ENCODE measurements at places on chromosomes 13 and 19.

GRCh38 chr13:113934576-113934975 lies 39.3 kb downstream of the C13orf46 start:
- no peak for DNase-seq

DNA sequence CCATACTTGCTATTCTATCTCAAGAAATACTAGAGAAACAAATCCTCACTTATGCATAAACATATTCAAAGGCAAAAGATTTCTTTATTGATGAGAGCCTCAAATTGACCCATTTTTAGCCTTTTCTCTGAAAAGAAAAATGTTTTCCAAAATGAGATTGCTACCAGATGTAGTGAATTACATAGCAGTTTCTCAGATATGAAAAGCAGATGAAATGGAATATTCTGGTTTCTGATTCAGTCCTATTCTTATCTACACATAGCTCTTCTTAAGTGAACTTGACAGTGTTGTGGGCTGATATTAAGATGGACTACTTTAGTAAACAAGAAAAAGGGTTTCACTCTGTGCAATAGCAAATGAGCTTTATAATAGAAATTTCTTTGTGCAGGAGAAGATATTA lies 183.5 kb downstream of the DNAJC15 start:
- DNase-seq = no peak

GRCh38 chr13:96925477-96925876 lies 68.8 kb downstream of the OXGR1 start:
- no peak for DNase-seq

DNA sequence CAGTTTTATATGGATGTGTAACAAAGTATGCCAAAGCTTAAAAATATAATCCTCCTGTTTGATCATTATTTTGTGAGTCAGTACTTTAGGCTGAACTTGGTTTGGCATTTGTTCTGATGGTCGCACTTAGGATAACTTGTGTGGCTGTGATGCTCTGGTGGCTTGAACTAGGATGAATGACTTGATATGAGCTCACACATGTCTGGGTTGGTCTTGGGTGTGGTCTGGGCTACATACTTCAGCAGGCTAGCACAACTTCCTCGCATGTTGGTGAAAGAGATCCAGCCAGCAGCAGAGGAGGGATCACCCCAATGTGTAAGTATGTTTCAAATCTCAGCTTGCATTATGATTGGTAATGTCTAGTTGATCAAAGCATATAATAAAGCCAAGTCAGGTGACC lies 969.1 kb upstream of the PCDH9 start:
- DNase-seq = no peak

DNA sequence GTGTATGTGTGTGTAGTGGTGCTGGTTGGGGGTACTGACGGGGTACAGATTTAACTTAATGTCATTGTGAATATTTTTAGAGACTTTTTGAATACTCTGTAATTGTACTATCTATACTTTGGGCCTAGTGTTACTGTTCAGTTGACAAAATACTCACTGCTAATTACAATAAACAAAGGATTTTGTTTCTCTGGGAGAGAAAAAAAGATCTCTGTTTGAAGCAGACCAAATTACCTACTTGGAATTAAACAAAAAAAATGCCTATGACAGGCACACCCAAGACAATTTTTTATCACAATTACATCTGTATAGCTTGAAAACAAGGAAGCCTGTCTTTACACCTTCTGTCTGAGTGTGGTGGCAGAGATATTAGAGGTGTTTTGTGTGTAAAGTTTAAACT lies 45.1 kb downstream of the OLFM4 start:
- no peak for DNase-seq

DNA sequence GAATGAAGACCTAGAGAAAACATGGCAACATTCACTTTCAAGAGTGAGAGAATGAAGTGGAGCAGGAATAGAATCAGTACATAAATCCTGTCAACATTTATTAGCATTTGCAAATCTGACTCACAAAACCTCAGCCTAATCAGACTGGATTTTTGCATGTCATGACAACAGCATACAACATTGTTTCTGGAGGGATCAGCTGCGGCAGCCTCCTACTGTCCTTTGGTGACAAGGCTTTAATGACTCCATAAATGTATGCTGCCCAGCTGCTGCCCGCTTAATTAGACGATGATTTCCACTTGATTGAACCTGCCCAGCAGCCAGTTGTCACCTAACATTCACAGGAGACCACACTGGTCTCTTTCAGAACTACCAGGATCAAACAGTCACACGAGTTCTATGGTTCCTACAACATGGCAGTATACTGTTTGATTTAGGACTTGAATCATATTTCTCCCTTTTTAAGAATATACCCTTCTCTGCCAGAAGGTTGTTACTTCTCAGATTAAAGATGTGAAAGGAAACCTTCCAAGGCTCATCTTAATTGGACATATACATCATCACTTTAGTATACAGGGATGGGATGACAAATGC lies 9.3 kb downstream of the EBPL start:
- DNase-seq = no peak

- peak; percentile 73 for DNase-seq
These were observed 514 bp upstream of the MCEMP1 start for GRCh38 chr19:7676376-7676775.

- DNase-seq = no peak
These were observed 35.4 kb downstream of the ARHGAP35 start for GRCh38 chr19:46896076-46896794.

- DNase-seq = no peak
These were observed 74.9 kb downstream of the ALOX5AP start for GRCh38 chr13:30810261-30810701.

DNA sequence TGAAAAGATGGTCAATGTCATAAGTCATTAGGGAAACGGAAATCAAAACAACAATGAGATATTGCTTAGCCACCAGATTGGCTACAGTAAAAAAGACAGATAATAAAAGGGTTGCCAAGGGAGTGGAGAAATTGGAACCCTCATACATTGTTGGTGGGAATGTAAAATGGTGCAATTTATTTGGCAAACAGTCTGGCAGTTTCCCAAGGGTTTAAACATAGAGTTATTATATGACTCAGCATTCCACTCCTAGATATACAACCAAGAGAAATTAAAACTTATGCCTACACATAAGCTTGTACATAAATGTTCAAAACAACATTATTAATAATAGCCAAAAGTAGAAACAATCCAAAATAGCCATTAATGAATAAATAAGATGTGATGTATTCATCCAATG lies 9.9 kb upstream of the ZNF227 start:
- no peak for DNase-seq

- no peak for DNase-seq
These were observed 251.4 kb downstream of the VWA8 start for GRCh38 chr13:41709511-41709910.

DNA sequence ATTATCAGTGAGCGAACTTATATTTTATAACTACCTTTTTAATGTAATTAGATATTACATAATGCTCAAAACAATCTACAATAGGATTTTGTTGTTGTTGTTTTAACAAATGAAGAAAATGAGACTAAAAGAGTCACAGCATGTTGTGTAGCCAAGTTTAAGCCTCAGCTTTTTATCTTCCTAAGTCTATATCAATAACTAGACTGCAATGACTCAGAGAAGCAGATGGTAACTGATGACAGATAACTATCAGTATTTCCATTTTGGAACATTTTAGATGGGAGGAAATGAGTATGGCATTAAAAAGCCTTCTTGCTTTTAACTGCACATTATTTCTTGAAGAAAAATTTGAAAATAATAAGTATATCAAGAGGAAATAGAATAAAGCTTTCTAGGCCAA lies 825.2 kb downstream of the SLITRK1 start:
- no peak for DNase-seq

- DNase-seq = no peak
These were observed 22.8 kb upstream of the ERVV-1 start for GRCh38 chr19:52990759-52991418.

GRCh38 chr13:35718084-35718483 lies 241.6 kb upstream of the MAB21L1 start:
- DNase-seq = no peak

- peak; percentile 24 for DNase-seq
These were observed 23.8 kb downstream of the ZSWIM9 start for GRCh38 chr19:48194041-48194843.

DNA sequence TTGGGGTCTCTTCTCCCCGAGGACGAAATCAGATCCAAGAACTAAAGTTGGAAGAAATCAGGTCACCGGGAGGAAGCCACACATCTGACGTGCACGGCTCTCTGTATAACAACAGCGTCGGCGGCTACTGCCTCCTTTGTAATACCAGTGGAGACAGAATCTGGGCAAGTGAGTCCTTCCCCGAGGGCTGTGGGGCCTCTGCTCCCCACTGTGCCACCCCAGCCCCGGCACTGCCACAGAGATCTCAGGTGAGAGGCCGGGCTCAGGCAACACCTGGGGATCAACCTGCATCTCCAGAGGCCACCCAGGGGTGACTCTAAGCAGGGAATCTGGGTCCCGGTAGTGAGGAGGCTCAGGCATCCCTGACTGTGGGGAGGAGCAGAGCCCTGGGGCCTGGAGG lies 33.7 kb upstream of the C13orf46 start:
- DNase-seq = no peak

DNA sequence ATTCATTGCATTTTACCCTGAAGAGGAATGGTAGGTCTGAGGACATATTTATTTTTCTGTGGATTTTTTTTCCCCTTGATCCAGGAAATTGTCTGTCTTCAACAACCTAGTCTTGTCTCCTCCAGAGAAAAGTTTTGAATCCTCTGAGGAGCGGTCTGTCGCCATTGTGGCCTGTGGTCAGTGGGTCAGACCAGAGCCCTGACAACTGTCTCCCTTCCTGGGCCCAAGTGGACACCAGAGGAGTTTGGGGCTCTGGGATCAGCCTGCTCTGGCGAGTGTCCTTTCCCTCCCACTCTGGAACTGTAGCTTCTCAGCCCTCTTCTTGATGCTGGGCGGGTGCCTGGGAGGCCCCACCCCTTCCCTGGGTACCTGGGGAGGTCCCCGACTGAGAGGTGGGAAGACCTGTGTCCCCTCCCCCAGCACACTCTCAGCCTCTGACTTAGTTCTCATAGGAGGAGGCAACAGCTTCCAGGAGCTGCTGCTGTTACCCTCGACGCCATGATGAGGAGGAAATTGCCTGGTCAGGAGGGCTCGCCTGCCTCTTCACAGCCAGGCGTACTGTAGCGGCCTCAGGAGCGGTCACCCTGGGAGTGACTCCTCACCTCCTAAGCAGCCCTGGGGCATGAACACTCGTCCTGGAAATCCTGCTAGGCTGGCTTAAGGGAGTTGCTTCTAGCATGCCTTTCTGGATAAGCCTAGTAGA lies 110.3 kb downstream of the GGACT start:
- DNase-seq = no peak
